ENCODE measurements at places on chromosomes 16 and 17.

GRCh38 chr17:78294776-78295175, 63.3 kb downstream of the TMEM235 start:
- no peak for DNase-seq

DNA sequence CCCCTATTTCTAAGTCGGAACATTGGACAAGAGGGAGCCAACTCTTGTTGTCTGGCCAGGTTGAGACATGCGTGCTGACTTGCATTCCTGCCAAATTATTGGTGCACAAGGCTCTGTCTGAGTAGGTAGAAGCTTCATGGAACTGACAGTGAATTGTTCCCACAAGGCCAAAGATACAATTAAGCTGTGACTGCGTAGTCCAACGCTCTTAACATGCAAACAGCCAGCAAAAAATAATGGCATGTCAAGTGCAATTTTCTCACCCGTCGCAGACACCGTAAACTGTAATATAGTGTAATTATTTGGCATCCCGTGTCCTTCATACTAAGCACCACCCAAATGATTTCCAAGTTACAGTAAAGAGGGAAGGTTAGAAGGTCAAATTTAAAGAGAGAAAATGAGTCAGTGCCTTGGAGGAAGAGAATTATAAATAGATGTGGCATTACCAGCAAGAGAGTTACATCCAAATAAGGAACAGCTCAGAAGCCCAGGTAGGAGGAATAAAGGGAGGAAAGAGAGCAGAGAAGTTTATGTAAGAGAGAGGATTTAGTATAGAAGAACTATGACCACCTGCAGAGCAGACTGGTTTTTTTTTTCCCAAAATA, 21.8 kb downstream of the CDH8 start:
- no peak for DNase-seq

DNA sequence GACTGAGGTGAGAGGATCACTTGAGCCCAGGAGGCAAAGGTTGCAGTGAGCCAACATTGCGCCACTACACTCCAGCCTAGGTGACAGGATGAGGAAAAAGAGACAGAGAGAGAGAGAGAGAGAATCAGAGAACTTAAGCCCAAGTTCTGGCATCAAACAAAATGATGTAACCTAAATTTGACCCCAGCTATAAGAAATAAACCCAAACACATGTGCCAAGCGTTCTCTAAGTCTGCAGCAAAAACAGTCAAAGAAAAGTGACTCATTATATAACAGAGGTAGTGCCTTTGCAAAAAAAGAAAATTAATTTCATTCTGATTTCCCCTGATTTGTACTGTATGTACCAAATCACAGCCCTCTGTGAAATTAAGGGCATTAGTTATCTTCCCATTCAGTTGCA, 89.5 kb downstream of the CDH11 start:
- DNase-seq = no peak

DNA sequence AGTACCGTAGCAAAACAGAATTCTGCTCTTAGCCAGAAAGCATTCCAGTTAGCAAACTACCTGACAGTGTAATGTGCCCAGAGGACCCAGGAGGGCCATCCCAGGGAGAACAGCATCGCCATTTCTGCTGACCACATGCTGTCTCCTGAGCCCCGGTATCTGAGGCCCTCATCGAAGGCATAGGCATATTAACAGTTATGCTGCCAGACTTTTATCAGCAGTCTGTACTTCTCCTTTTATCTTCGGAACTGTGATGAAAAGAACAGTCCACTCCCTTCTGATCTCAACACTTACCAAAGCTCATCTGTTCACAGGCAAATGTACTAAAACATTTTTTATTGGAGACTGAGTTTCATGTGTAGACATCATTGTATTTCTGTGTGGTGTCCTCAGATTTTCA, 236.4 kb downstream of the PRKCA start:
- DNase-seq = no peak

- DNase-seq = no peak
Measured at GRCh38 chr17:22266231-22266630, 573.9 kb downstream of the KCNJ18 start.

GRCh38 chr16:27571433-27572326, 21.7 kb downstream of the KATNIP start:
- no peak for DNase-seq

- DNase-seq = no peak
Measured at GRCh38 chr16:5447734-5448133, 350.1 kb upstream of the EEF2KMT start.

DNA sequence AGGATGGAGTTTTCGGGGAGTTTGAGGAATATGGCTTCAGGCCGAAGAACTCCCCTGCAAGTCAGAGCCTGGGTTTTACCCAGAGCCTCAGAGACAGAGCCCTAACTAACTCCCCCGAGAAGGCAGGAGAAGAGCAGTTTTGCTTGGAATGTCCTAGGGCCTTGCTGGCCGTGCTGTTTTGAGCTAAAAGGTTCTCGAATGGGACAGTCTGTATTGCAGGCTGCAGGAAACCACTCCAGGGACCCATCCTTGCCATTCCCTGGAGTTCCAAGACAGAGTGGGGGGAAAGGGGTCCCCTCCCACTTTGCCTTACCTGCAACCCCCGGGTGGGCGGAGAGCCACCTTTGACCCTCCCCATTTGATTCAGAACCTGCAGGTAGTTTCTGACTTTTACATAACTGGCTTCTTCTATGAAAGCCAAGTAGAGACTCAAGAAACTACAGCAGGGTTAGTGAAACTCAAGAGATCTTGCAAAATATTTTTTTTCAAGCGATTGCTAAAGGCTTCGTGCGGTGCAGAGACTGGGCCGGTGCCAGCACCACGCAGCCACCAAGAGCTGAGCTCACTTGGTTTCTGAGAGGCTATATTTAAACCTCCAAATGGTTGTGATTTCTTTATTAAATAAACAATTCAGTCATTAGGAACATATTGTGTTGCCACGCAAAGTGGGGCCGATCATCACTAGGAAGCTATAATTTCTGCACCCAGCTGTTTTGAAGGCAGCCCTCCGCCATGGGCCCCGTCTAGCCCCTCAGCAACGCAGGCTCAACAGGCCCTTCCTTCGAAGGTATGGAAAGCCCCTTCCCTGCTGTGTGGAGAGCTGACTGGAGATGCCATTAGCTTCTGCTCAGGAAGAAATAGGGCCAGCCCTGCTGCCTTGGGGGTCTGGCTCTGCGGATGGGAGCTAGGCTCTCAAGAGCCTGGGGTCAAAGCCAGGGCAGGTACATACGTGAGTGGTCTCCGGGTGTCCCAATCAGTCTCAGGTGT, 223.0 kb downstream of the NTN1 start:
- DNase-seq = no peak

DNA sequence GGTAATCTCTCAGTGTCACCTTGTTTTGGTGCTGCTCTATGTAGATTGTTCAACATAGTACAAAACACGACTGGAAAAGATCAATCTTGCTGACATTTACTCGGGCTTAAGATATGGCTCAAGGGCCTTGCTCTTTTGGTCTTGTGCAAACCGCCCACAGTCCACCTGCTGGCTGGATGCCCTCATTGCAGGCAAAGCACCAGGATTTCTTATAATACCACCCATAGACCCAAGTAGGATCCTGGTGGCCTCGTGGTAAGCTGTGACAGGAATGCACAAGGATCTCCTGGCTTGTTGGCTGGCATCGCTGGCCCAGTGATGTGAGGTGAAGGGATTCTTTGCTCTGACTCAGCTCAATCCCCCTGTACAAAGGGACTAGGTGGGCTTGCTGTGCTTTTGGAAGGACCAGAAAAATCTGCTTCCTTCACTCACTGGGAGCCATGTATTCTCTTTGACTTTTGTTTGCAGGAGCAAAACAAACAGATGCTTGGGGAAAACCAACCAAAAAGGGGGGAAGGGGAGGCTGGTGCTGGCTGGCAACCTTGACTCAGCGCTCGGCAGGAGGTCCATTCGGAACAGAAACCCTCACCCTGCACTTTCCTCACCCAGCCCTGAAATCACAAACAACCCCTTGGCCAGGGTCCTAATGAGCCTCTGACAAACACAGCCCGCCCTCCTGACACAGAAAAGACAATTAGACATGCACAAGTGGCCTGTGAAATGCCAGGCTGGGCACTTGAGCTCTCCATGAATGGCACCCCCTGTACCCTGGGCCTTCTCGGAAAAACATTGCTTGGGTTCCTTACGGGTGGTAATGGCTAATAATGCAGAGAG, 36.6 kb upstream of the MED9 start:
- peak; percentile 92 for DNase-seq

GRCh38 chr16:56916571-56917403, 15.2 kb upstream of the HERPUD1 start:
- DNase-seq = no peak

DNA sequence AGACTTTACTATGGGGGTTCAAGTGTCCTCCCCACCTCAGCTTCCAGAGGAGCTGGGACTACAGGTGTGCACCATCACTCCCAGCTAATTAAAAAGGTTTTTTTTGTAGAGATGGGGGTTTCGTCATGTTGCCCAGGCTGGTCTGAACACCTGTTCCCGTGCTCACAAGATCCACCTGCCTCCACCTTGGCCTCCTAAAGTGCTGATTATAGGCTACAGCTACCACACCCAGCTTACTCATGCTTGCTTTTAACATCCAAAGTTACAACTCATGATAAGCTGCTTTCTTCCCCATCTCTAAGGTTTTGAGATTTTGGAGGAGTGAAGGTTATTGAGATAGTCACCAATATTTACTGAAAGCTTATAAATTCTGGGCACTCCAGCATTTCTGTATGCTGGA, 2.6 kb downstream of the NUP88 start:
- DNase-seq = peak; percentile 59

DNA sequence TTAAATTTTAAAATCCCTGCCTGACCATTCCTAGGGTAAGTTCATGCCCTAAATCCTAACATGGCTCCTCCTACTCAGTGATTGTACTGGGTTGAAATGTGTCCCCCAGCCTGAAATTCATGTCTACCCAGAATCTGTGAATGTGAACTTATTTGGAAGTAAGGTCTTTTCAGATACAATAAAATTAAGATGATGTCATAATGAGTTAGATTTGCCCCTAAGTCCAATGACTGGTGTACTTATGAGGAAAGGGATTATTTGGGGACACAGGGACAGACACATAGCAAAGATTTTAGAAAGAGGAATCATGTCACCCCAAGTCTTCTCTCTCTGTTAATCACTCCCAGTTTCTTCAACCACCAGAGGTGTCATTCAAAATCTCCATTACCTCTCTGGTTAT, 185.3 kb downstream of the HS3ST4 start:
- DNase-seq = no peak

DNA sequence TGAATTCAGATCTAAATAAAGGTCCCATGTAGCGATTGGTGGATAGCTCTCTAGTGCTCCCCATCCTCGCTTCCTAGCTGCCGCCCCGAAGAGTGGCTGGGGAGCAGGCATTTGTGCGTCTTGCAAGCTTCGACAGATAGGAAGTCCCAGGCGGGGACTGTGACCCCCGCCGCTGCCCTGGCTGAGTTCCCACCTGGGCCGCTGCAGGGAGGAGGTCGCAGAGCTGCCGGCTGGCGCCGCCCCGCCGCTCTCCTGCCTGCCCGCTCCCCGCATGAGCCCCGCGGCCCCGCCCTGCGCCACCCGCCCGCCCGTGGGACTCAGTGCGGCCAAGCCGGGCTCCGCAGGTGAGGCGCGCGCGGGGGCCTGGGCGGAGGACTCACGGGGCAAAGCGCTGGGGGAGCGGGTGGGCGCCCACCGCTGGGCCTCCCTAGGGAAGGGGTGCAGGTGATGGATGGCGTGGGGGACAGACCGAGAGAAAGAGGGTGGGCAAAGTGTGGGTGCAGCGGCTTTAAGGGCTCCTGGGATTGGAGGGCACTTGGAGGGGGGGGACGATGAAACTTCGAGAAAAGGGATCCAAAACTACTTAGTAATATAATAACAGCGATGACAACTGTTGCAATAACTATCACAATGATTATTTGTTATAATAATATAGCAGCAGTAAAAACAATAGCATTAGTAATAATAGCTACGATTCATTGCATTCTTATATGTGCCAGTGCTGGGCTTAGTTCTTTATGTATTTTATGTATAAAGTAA, at the start of gene OTOA:
Gene OTOA (plus strand): TSS at position 80 of the 759 bp plus-strand sequence. CDS start 14,547 bp downstream, outside the sequence.
- peak; percentile 16 for DNase-seq

GRCh38 chr16:4976611-4977145, 18.5 kb downstream of the SEC14L5 start:
- DNase-seq = no peak

DNA sequence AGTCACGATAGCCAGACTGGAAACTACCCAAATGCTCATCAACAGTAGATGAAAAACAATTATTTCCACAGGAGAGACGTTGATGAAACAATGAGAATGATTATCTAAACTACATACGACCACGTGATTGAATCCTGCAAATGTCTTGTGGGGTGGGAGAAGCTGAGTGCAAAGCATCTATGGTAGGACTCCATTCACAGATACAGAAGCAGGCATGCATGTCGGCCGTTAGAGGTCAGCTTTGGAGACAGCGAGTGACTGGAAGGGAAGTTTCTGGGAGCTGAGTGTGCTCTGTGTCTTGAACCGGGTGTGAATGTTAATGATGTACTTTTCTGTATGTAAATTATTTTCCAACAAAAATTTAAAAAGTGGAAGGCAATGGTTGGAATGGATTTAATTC, 71.5 kb upstream of the DNAJA2 start:
- no peak for DNase-seq

DNA sequence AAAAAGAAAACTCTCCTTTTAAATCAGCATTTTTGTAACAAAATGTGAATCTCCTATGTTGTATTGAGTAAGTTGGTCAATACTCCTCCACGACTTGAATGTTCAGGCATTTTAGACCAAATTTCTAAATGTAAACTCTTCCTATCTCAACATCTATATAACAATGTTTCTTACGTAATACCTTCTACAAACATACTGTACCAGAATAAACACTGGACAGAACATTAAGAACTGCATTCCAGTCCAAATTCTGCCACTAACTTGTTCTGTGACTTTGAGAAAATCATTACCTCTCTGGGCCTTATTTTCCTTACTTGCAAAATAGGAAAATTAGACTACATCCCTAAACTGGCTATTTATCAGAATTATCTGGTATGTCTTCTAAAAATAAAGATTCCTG, 40.1 kb downstream of the AKAP10 start:
- no peak for DNase-seq

DNA sequence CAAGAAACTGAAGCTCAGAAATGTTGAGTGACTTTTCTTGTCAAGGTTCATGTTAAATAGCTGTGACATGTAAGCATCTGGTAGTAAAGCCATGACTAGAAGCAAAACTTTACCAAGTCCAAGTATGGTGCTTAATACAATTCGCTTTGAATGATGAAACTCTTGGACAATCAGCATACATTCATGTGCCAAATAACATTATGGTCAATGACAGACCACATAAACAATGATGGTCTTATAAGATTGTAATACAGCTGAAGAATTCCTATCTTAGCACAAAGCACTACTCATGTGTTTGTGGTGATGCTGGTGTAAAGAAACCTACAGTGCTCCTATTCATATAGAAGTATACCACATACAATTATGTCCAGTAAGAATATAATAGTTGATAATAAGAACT, 97.1 kb upstream of the RPRML start:
- no peak for DNase-seq

DNA sequence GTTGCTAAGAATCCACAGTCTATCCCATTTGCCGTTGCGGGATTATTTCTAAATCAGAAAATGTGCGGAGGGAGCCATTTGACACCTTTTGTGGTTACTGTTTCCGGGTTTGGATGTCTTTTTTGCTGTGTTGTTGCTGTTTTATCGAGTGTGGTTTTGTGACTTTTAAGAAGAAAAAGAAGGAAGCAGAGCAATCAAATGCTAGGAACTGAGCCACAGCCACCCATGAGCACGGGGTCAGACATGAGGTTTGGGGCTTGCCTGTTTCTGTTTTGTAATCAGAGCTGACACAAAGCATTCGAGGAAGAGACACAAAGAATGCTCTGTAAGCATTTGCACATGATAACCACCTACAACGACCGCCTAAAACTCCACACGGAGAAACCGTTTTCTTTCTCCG, 53.1 kb upstream of the CHMP6 start:
- DNase-seq = no peak

GRCh38 chr17:8832711-8833352, 33.7 kb upstream of the MFSD6L start:
- peak; percentile 33 for DNase-seq

Measured in erythroblast (primary cell).